Lung (tissue), 17 donors: ENCODE measurements at places on chromosomes 12 and 14. TPM values are rescaled to one million over a fixed set of nuclear protein-coding genes. Genes with fewer than 3 reads are reported as not detected.

C1QL4 gene
- total RNA-seq: not detected

ARHGAP9 gene
- 14.7 TPM for total RNA-seq

SLC24A4 gene
- 2.4 TPM for total RNA-seq

CIROP gene
- total RNA-seq: not detected

DLGAP5 gene
- total RNA-seq: 0.34 TPM

TGM1 gene
- total RNA-seq: 8.8 TPM

KCNK10 gene
- not detected for total RNA-seq

ITGA7 gene
- 28.4 TPM for total RNA-seq

SERPINA9 gene
- not detected for total RNA-seq

PTPRQ gene
- 11.7 TPM for total RNA-seq

TESPA1 gene
- total RNA-seq: 3.1 TPM

FCF1 gene
- 39.2 TPM for total RNA-seq

MSI1 gene
- 3.5 TPM for total RNA-seq

ZFHX2 gene
- 4.5 TPM for total RNA-seq

NUP37 gene
- total RNA-seq: 21.8 TPM

ABCC9 gene
- 33.4 TPM for total RNA-seq
